Foreskin keratinocyte (primary cell): ENCODE measurements at places on chromosomes 3 and 15. TPM values are rescaled to one million over a fixed set of nuclear protein-coding genes. Genes with fewer than 3 reads are reported as not detected.

The LINS1 gene
- 11.9 and 12.4 TPM in 2 replicates for total RNA-seq

The LDHAL6B gene
- total RNA-seq: not detected in 2 replicates

The IRAK2 gene
- 5.6 and 7.1 TPM in 2 replicates for total RNA-seq

The PSTPIP1 gene
- 6.6 and 7.1 TPM in 2 replicates for total RNA-seq

The GOLGA8R gene
- 0.34 and 0.35 TPM in 2 replicates for total RNA-seq

The EFHB gene
- total RNA-seq: 0.24 TPM in 1 of 2 replicates, not detected in the other

DNA sequence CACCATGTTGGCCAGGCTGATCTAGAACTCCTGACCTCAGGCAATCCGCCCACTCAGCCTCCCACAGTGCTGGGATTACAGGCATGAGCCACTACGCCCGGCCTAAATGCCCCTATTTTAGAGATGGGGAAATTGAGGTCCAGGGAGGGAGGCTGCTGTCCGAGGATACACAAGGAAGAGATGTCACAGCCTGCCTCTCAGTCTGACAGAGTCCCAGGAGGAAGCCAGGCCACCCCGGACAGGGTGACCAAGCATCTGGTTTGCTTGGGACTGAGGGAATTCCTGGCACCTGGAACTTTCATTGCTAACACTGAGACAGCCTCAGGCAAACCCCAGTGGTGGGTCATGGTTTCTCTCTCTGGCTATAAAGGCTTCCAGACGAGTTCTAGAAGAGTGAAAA is 30.6 kb upstream of the ADAMTS7 start:
- DNase-seq: no peak

- no peak for DNase-seq
These were observed 12.7 kb downstream of the COL6A6 start for GRCh38 chr3:130529486-130530215.

DNA sequence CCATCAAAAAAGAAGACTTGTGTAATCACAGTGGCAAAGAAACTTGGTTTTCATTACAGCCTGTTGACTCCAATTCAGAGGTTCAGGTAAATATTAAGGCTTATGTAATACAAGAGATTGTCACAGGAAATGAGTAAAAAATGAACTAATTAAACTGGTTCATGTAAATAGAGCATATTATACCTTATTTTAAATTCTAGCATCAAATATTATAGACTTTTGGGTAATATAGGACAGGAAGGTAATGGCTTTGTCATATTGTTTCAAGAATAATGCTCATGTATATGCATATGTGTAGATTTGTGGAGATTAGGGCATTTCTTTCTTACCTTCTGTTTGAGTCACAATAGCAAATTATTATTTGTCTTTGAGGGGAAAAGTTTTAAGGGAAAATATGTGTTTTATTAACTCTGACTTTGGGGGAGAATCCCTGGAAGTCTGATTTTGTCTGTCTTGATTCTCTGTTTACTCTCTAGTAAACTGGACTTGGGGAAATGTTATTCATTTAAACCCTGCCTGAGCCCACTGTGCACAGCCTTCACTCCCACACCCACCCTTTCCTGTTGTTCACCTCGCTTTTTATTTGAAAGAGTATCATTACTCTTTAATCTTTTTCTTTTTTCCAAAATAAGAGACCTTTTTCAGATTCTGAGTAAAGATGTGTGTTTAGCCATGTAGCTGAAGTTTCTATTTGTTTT is 43.0 kb downstream of the RASA2 start:
- no peak for DNase-seq

DNA sequence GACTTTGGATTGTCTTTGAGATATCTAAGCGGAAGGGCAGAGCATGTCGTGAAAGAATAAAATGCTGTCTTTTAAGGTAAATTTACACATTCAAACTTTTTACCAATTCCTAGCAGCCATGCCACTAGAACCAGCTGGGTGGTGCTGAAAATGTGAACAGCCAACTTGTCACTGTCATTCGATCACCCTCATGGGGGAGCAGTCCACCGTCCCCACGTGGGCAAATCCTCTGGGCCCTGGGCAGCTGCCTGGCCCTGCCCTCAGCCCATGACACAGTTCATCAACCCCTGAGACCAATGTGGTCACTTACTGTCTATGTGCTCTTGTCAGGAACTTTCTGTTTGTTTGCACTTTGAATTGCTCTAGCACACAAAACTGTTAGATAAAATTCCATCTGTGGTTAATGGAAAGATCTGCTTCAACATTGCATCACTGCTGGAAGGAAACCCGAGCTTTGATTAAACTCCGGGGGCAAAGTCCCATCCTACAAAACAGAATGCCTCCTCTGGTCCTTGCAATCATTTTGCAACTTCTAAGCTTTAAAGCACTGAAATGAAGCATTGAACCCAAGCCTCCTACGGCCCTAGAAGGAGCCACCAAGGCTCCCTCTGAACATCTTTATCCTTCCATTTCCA is 50.1 kb downstream of the PCSK6 start:
- DNase-seq: no peak

DNA sequence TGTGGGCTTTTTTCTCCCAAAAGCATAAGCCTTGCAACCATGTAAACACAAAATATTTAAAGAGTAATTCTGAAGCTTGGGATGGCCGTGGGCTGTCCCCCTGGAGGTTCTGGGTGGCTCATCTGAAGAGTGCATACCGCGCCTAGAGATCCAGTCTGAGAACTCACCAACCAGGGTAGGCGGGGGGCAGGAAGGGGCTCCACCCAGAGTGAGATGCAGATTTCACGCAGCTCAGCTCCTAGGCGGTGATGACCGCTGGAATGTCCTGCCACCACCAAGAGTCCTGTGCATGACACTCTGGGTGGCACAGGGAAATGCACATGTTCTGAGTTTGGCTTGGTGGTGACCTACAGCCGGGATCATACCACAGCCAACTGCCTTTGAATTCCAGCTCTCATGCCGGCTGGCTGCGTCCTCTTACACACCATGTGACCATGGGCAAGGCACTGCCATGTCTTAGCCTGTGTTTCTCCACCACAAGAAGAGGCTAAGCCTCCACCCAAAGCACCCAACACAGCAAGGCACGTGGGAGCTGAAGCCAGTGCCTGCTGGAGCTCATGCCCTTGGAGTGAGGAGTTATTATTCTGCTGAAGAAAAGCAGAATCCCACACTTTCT is 125.1 kb upstream of the IQSEC1 start:
- no peak for DNase-seq

DNA sequence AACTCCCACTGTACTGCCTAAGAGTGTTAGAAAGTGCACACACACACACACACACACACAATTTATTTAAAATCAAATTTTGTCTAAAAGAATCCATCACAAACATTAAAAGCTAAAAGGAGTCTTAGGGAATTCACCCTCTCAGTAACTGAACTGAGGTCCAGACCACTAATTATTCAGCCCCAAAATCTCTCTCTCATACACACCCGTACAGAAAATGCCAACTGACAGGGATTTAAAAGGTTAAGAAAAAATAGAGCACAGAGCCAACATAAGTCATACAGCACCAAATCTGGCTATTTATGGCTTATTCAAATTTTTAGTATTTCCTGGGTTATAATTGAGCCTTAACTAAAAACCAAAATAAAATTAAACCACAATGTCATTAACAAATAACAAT is 20.7 kb downstream of the GBE1 start:
- no peak for DNase-seq

DNA sequence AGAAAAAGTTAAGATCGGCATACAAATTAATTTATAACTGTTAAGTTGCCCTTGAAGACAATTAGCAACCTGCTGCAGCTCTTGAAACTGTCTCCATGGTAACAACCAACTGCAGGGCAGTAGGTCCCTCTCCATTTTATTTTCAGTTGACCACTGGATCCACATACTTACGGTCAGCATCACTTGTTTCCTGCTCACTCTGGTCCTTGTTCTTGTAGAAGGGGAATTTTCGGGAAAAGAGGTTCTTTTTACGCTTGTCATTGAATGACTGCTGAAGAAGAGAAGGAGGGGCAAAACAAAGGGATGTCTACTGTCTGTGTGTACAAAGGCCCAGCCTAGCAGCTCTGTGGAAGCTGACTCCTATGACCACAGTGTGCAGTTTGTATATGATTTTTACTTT is 46.8 kb upstream of the MELTF start:
- DNase-seq: no peak

- DNase-seq: no peak
These were observed 807 bp upstream of the INAFM2 start for GRCh38 chr15:40322531-40323238.

DNA sequence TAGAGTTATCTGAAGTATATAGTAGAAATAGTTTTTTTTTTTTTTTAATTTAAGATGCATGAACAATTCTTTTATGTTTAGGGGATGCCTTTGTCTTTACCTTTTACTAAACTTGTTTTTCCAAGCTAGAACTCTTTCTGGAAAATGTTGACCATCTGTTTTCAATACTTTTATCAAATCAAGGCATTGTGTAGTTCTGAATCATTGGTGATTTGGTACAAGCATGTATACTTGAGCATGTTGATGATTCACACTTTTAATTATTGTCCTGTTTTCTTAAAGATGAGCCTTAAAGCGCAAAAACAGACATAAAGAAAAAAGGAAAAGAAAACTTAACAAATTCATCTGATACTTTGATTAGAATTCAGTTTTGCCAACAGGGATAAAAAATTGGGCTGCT is 28.3 kb downstream of the PDCD6IP start:
- no peak for DNase-seq

DNA sequence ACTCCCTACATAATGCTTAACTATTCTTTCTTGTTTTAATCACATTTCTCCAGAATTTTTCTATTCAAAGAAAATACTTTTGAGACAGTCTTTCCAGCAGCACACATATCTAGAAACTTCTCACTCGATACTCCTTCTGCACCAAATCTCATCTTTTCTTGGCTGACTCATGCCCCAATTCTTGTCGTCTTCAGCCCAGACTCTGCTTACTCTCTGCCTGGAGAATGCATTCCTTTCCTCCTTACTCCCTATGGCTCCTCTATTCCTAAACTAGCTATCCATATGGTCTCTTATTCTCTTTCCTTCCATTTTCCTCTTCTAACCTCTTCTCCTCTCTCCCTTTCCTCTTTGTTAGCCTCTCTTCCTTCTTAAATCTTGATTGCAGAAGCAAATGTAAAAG is 158.7 kb downstream of the GBE1 start:
- DNase-seq: no peak

DNA sequence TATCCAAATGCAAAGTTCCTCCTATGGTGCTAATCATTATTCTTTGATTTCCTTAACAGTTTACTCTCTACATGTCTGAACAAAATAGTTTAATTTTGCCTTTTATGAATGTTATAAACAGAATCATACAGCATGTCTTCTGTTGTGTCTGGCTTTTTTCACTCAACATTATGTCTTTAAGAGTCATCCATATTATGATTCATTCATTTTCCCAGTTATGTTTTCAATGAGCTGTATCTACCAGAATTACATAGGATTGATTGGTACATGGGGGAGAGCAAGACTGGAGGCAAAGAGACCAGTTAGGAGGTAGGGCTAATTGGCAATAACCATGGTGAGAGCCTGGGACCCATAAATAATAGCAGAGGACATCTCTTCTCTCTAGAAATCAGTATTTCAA is 16.6 kb upstream of the RAP2B start:
- DNase-seq: no peak

DNA sequence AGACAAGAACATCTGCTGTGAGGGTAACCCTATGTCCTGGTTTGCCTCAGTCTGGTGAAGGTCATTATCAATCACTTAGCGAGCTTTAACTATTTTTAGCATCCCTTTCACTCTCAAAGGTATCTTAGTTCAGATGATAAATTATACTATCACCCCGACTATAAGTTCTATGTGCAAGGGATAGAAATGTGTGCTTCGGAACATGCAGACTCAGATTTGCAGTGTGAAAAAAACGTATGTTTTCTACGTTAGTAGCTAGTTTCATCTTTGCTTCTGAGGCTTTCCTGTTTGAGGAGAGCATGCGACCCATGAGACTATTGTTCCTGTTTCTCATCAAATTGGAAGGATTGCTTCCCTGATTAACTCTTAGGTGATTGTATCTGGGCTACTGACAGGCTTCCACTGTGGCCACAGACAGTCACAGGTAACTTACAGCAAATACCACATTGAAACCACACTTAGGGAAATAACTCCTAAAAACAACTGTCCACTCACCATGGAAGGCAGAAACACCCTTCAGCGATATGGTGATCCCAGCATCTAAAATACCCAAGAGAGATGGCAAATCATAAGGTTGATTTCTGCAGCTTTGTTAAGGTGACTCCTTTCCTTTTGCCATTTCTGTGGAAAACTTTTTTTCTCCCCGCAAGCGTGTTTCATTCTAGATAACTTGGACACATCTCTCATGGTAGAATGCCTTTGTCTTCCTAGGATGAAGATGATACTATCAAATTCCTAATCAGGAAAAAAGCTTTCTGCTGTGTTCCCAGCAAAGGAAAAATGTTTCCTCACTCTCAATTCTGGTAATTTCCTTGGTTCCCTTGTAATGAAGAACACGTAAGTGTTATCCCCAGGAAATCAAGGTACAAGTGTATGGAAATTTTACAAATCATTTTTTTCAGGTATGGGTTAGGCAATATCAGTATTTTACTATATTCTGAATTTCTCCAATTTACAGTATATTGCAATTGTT is 5.2 kb downstream of the GCSAM start:
- DNase-seq: no peak

DNA sequence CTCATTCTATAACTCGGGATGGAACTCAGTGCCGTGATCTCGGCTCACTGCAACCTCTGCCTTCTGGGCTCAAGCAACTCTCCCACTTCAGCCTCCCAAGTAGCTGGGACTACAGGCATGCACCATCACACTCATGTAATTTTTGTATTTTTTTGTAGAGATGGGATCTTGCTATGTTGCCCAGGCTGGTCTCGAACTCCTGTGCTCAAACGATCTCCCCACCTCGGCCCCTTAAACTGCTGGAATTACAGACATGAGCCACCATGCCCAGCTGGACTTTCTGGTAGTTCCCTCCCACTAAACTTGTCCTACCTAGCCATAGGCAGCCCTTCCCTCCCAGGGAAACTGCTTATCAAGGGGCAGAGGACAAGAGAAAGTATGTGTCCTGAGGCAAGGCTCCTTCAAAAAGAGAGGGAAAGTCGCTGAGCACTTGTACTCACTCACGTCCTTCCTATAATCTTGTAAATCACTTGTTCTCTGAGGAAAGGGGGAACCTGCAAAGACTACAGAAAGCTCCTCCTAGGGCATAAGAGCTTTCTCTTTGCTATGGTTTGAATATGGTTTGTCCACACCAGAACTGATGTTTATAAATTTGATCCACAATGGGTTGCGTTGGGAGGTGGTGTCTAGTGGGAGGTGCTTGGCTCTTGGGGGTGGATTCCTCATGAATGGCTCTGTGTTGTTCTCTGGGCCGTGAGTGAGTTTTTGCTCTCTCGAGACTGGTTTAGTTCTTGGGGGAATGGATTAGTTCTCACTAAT is 13.6 kb upstream of the TBL1XR1 start:
- no peak for DNase-seq

DNA sequence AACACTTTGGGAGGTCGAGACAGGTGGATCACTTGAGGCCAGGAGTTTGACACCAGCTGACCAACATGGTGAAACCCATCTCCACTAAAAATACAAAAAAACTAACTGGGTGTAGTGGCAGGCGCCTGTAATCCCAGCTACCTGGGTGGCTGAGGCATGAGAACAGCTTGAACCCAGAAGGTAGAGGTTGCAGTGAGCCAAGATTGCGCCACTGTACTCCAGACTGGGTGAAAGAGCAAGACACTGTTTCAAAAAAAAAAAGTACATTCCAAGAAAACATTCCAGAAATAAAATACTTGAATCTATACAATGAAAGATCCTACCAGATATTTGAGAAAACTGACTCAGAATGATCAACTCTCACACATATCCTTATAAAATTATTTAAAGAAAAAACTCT is 30.4 kb downstream of the TFDP2 start:
- no peak for DNase-seq

GRCh38 chr15:92693691-92694331 is 38.2 kb upstream of the FAM174B start:
- no peak for DNase-seq
